Stimulated activated CD4-positive, alpha-beta T cell treated with anti-CD3 and anti-CD28 coated beads, Interleukin-2, amount 100 ng/mL, for 24 hours (primary cell): ENCODE measurements at places on chromosomes 3 and 15.

- peak; percentile 72 for DNase-seq
Observed at GRCh38 chr3:71010726-71011455, 572.6 kb downstream of the FOXP1 start.

- no peak for DNase-seq
Observed at GRCh38 chr3:149575213-149575960, 82.4 kb downstream of the WWTR1 start.

GRCh38 chr3:18369551-18370185 lies 55.5 kb downstream of the SATB1 start:
- DNase-seq: no peak

- DNase-seq: peak; percentile 55
Observed at GRCh38 chr15:22980189-22981050, at the start of gene CYFIP1. CYFIP1 (minus strand) TSS chr15:22980368; CDS start chr15:22947285, 33,083 bp downstream.

DNA sequence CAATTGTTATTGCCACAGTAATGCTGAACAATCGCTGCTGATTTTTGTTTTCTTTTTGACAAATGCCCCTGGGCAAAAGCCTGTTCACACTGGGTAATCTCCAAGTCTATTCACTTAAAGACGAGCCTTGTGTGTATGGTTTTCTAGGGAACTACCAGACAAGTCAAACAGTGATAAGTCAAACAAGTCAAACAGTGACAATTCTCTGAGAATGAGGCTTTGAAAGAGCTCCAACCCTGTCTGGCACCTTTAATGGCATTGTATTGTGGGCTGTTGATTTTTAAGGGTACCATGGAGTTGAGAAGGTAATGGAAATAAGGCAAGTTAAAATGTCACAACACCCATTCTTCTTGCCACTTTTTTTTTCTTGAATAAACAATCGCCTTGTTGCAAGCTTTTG lies 59.4 kb upstream of the TMC3 start:
- no peak for DNase-seq

- peak; percentile 9 for DNase-seq
Observed at GRCh38 chr15:100766243-100767000, 113.2 kb upstream of the ALDH1A3 start.

DNA sequence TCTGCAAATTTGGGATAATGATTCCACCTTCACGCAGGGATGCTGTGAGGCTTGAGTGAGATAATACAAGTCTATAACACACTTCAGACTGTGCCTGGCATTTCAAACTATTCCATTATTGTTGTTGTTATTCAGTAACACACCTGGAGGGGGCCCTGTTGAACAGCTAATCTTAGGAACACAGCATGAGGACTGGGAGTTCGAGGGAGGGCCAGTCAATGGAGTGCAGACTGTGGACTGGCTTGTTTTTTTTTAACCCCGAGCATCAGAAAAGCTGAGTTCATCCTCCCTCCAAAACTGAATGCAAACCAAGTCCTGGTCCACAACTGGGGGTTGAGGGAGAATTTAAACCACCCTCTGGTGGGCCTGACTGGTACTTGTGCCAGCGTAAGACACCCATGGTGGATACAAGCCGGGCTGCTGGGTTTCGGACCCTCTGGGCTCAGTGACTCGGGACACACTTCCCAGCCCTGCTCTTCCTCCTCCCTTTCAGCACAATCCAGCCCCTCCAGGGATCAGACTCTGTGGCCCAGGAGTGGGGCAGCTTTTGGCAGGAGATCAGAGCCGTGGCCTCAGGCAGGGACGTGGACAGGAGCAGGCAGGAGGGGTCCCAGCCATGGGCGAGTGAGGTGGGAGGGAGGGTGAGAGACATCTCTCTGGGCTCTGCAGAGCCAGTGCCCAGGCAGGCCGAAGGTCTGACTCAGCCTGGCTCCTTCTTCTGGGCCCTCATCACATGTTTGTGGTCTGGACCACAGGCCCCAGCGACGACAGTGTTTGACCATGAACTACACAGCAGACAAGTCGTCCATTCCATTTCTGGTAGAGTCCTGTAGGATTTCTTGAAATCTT lies 36.3 kb upstream of the MEX3B start:
- no peak for DNase-seq

DNA sequence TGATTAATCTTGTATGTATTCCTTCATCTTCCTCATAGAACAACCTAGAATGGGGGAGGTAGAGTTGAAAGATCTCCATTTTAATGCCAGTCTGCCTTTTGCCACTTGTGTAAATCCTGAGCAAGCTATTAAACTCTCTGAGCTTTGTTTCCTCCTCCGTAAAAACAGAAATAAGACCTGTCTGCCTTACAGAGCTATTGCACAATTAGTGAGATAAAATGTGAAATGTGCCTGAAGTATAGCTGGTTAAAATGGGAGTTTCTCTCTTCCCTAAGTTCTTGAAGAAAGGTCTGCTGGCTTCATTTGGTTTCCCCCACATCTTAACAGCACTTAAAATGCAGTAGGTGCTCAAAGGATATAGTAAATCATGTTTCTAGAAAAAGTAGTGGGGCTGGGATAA lies 19.0 kb downstream of the ALDH1A2 start:
- no peak for DNase-seq

DNA sequence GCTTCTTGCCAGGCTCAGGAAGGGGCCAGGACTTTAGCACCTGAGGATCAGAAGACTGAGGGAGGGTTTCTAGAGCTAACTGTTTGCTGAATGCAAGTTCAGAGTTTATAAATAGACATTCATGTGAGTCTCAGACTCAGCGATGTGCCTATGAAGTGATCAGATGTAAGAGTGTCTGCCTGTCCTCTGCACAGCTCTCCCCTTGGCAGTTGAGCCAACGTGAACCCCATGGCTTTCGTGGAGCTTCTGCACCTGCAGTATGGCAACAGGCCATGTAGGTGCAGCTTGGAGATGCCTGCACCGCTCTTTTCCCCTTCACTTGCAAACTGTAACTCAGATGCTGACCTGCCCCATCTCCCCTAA lies 141.9 kb downstream of the CHDH start:
- DNase-seq: no peak

- no peak for DNase-seq
Observed at GRCh38 chr3:31876331-31876730, 104.7 kb downstream of the OSBPL10 start.

DNA sequence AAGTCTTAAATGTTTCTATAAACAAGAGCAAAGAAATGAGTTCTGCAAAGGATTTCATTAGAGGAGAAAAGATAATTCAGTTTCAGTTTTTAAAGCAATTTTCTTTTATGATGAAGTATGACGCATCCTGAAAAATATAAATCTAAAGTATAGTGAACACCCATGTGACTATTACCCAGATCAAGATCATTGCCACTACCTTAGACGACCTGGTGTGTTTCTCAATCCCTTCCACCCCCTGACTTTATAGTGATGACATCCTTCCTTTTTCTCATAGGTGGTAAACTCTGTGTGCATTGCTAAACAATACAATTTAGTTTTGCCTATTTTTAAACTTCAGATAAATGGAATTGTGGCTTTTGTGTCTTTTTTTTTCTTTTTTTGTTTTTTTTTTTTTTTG lies 8.4 kb downstream of the STT3B start:
- DNase-seq: no peak

DNA sequence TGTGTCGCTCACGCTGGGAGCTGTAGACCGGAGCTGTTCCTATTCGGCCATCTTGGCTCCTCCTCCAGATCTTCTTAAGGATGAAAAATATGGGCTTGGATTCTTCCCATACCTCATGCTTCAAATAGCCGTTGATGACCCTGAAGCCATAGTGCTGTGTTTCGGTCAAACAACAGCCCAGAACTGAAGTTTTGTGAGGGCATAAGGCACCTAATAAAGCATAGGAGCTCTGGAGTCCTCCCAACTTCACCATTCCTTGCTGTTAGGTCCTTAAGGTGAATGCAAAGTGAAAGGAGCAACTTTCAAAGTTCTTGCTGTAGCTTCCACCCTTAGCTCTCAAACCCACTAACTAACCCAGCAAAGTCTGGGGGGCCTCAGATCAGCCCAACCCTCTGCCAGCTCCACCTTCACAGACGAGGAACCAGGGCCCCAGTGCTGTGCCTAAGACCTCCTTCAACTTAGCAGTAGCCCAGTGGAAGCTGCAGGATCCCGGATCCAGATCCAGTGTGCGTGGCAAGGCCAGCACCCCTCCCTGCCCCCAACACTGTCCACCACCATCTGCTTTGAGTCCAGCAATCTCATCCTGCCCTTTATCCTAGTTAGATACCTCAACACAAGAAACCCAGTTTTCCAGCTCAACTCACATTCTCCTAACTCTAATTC lies at the start of gene GRK7:
Gene GRK7, plus strand, starts transcription at position 321 of the 663 bp plus-strand sequence. CDS start 14,877 bp downstream, outside the sequence.
- no peak for DNase-seq

- DNase-seq: no peak
Observed at GRCh38 chr3:33067484-33067883, 29.5 kb downstream of the GLB1 start.

DNA sequence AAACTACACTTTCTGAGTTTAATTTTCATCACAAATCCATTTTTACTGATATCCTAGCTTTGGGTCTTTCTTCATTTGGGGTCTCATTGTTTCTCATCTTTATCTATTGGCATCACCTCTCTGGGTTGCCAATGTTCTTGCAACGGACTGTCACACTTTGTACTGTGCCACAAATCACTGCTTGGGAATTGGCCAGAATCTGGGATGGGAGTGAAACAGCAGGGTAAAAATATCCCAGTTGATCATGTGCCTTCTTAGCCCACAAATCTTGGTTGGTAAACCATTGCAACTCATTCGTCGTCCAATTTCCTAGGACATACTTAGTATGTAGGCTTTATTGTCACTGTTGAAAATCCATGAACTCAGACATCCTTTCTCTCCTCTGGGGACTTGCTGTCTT lies 698.5 kb downstream of the OTOL1 start:
- no peak for DNase-seq

- no peak for DNase-seq
Observed at GRCh38 chr3:181712226-181712552, 464 bp downstream of the SOX2 start.

- DNase-seq: no peak
Observed at GRCh38 chr15:96107916-96108315, 222.6 kb upstream of the NR2F2 start.

DNA sequence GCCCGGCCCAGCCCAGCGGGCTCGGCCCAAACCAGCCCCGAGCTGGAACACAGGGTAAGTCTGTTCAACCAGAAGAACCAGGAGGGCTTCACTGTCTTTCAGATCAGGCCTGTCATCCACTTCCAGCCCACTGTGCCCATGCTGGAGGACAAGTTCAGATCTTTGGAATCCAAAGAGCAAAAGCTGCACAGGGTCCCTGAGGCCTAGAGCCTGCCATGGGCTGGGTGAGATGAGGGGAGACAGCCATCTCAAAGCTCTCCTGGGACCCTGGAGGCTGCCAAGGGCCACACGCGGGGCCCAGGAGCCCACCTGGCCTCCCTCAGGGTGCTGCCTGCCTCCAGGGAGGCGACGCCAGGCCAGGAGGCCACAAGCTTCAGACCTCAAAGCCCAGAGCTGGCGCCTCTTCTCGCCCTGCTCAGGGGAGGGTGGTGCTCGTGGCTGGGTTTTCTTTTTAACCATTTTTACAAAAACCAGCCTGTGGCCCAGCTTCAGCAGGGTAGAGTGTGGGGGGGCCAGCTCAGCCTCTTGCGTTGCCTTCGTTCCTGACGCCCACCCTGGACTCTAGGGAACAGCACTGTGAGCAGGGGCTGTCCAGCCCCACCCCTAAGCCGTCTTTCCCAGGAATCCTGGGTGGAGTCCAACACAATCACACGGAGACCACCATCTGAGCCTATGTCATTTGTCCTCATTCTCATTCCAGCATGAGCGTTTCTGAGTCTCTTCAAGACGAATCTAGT lies 107.0 kb downstream of the ETFA start:
- no peak for DNase-seq

DNA sequence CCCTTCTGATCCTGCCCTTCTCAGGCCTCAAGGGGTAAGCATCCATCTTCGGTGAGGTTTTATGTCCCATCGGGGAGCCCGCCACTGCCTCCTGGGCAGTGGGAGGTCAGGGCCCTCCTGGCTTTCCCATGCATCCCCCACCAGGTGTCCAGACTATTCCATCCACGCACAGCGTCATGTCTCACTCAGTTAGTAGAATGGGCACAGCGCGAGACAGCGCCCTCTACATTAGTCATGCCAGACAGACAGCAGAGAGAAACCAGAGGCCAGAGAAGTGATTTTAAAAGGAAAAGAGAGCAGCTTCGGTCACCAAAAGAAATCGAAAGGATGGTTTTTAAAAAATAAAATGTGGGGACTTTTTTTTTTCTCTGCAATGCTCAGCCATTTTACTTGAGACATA lies 49.8 kb downstream of the ZDHHC3 start:
- DNase-seq: no peak

DNA sequence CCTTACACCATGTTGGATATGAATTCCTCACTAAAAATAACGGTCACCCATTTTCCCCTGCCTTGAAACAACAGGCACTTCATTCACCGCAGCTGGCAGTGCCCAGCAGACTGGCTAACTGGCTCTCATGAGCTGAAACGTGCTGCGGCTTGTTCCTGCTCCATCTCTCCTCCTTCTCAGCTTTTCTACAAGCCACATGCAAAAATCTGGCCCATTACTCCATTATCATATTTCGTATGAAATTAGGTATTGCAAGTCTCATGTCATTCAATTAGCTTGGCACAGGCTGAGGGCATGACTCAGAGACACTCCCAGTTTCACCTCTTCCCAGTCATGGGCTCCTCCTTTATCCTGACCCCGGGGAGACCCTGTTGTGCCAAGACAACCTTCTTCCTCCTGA lies 60.0 kb downstream of the MAGEF1 start:
- no peak for DNase-seq

DNA sequence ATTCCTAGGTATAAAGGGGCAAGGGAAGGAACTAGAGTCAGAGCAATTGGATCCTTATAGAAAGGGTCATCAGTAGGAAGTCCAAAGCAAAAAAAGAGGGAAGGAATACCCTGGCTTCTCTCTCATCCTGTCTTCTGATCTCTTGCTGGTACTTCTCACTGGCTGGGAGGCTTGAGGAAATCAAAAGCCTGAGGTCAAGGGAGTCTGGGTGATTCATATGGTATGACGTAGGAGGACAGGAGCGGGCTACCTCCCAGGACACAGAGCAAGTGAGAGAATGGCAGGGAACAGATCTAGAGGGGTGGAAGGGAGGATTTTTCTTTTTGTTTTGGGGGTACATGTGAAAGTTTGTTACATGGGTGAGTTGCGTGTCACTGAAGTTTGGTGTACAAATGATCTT lies 76.0 kb downstream of the CFAP20DC start:
- no peak for DNase-seq

GRCh38 chr3:173774294-173774693 lies 376.8 kb downstream of the NLGN1 start:
- DNase-seq: no peak

DNA sequence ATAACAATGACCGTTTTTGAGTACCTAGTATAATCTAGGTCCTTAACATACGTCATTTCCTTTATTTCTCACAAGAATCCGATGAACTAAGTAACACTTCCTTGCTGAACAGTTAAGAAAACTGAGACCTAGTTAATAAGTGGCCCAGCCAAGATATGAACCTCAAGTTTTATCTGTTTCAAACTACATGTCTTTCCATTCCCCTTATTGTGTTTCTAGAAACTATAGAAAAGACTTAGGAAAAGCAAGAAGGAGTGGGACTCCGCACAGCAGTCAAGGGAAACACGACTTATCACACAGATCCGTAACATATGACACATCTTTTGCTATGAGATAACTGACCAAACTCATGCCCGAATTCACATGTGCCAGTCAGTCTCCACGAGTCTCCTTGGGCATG lies 221.2 kb upstream of the ADAMTS9 start:
- DNase-seq: no peak

GRCh38 chr15:91913560-91913959 lies 60.1 kb downstream of the SLCO3A1 start:
- DNase-seq: no peak
